ENCODE measurements at places on chromosomes 6 and 20.

GRCh38 chr20:59030911-59031563 lies 1.1 kb downstream of the ATP5F1E start:
- DNase-seq: no peak

- no peak for DNase-seq
These were observed 95.7 kb downstream of the SCP2D1 start for GRCh38 chr20:18909254-18909653.

GRCh38 chr20:32064667-32065066 lies 12.6 kb downstream of the HCK start:
- no peak for DNase-seq

DNA sequence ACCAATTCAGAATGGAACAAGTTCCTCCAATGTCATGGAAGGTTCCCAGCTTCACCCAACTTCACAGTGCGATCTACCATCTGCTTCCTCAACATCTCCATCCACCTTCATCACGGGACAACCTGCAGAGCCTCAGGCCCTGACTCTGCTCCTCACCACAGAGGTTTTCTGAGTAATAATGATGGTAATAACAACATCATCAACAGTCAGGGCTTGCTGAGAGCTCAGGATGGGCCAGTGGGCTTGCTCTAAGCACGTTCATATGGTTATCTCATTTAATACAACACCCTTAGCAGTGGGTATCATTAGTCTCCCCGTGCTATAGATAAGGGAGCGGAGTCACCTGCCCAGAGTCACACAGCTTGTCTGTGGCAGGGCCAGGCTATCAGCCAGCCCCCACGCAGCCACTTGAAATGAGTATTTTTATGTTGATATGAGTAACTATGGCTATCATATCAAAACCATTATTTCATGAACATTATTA lies 38.6 kb downstream of the PREX1 start:
- no peak for DNase-seq

GRCh38 chr6:37643851-37644672 lies 53.6 kb downstream of the MDGA1 start:
- no peak for DNase-seq

GRCh38 chr6:156833755-156834154 lies 56.6 kb downstream of the ARID1B start:
- DNase-seq: no peak

DNA sequence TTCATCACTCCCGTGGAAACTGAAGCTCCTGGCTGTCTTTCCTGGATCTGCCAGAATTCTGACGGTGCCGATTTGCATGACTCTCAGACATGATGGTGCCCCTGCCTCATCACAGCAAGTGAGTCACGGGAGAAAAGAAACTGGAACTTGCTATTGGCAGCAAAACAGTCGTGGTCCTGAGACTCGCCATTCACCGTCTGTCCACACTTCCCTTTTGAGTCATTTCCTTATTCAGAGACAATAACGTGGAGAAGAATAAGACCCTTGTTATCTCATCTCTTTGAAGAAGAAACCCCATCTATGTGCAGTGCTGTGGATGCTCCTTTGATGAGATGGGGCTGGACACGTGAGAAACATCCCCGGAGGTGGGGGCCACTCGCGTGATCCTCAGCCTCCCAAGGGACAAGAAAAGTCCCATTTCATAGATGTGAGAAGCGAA lies 4.2 kb downstream of the GPR31 start:
- no peak for DNase-seq

- no peak for DNase-seq
These were observed at the start of gene FNDC11 for GRCh38 chr20:63553933-63554290. Gene FNDC11 (plus strand): TSS chr20:63554159. CDS start chr20:63555664, 1,505 bp downstream.

DNA sequence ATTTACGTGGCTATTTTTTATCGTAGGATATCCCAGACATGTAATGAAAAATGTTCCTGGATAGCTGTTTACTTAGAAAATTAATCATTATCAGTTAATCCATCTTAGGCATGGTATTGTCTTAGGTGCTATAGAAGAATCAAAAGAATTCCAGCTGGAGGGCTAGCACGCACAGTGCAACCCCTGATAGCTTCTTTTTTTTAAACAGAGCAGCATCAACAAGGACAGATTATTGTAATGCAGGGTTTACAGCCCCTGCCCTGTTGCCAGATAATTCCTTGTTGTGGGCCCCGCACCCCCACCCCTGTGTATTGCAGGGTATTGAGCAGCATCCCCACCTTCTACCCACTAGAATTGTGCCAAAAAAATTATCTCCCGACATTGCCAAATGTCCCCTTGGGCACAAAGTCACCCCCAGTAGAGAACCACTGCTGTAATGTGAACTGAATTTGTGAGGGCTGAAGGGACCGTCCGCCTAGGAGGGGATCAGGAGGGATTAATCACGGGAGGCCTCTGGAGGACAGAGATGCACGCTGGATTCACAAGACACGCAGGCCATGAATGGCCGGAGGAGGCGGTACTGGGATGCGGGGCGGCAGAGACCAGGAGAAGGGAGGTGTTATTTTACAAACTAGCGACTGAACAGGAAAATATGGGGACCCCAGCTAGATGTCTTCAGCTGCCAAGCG lies 174.6 kb downstream of the ZDHHC14 start:
- no peak for DNase-seq

GRCh38 chr6:246352-246751 lies 45.9 kb upstream of the DUSP22 start:
- no peak for DNase-seq

- DNase-seq: no peak
These were observed 809.3 kb downstream of the HACE1 start for GRCh38 chr6:104050455-104050854.

DNA sequence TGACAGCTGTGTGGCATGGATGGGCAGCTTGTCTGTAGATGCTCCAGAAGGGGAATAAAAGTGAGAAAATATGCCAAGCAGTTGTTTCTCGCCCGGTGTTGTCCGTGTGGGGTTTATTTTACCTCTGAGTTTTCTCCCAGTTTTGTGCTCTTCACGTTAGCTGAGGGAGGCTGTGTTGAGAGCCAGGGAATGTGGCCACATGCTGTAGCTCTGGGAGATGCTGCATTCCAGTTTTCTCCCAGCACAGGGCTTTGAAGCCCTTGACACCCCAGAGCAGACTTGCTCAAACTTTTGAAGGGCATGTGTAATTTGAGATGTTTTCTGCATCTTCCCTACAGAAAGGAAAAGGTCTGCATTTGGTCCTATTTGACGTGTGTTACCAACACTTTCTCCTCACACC lies 67.7 kb downstream of the RREB1 start:
- no peak for DNase-seq

DNA sequence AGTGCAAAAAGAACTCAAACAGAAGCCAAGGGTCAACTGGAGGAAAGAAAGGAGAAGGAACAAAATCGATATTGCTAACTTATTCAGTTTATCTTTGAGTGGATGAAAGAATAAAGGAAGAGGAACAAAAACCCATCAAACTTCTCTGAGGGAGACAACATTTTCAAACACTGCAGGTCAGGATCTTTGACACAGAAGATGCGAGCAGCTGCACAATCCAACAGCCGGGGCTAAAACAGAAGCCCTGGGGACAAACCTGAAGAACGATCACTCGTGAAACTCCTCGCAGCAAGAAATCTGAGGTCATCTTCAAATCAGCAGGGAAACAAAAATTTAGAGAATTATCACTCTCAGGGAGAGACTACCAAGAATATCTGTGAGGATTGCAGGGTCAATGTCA lies 14.2 kb downstream of the SLC23A2 start:
- no peak for DNase-seq

All from stimulated activated CD8-positive, alpha-beta memory T cell treated with anti-CD3 and anti-CD28 coated beads, Interleukin-15, amount 100 ng/mL, for 24 hours (primary cell).